ENCODE measurements at places on chromosomes 13 and 19.

GRCh38 chr19:6639439-6639838, 30.5 kb downstream of the TNFSF14 start:
- DNase-seq: peak; percentile 44

- DNase-seq: no peak
Measured at GRCh38 chr13:87058786-87059329, 612.3 kb upstream of the SLITRK5 start.

- DNase-seq: peak; percentile 47
Measured at GRCh38 chr13:30308548-30308947, 1.2 kb upstream of the KATNAL1 start.

GRCh38 chr13:36089130-36089647, 42.0 kb downstream of the DCLK1 start:
- DNase-seq: peak; percentile 45

DNA sequence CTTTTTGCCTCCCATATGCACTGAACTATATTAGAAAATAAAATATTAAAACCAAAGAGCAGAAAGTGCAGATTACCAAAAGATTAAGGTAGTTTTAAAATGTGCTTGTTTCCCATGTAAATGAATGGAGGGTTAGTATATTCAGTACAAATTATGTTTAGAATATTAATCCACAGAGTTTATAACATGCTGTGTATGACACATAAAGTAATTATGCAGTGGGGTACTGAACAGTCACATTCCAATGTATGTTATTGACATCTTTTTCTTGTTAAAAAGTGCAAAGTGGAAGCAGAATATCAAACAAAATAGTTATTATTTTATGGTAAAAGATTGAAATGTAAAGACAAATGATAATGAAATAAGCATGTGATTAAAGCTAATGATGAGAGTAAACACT, 79.3 kb downstream of the GPC6 start:
- peak; percentile 25 for DNase-seq

DNA sequence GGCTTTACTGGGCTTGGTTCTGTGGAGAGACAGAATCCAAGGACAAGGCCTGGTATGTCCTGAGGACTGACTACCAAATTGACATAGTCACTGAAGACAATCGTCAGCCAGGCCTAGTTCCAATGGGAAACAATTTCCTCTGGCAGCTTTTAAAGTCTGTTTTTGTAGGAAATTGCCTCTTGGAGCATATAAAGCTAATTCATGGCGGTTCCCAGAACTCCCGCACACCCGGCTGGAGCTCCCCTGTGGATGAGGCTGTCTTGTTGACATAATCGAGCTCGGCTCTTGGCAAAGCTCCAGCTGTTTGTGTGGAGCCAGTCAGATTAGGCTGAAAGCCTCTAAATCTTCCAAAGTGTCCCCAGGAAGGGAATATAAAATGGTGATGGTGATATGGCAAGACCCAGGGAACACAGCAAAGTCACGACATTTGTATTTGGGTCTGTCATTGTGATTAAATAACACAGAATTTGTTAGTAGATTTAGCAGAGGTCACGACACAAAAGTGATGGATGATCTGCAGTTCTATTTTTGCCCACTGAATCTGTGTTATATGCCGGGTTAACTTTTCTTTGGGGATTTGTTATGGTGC, 395.0 kb downstream of the PCDH9 start:
- peak; percentile 37 for DNase-seq

- peak; percentile 87 for DNase-seq
Measured at GRCh38 chr13:86585835-86586234, 786.6 kb upstream of the SLITRK6 start.

DNA sequence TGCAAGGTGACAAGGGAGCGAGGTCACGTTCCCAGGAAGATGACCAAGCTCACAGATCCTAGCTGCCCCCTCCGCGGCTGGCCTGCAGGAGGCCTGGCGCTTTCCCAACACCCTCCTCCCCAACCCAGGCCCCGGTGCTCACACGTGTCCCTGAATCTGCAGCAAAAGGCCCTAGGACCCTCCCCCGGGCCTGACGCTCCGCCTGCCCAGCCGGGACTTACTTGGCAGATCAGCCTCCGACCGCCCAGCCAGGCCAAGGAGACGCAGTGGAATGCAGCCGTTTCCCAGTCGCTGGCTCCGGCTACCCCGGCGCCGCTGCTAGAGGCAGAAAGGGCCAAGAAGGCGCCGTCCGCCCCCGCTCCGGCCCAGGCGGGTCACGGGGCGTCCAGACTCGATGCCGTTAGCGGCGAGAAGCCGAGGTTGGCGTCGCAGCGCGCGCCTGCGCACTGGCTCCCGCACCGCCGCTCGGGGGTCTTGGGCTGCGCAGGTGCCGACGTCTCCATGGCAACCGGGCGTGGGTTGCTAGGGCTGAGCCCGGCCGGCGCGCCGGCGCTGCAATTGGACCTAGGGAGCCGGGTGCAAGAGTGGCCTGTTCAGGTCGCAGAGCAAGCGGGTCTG, at the start of gene PNMA8A:
Gene PNMA8A (minus strand): TSS at position 448 of the 618 bp plus-strand sequence. CDS start 528 bp downstream, outside the sequence.
- peak; percentile 71 for DNase-seq
